Stimulated activated CD8-positive, alpha-beta memory T cell treated with anti-CD3 and anti-CD28 coated beads, Interleukin-4, amount 100 ng/mL, for 4 hours (primary cell): ENCODE measurements at places on chromosomes 7 and 10.

DNA sequence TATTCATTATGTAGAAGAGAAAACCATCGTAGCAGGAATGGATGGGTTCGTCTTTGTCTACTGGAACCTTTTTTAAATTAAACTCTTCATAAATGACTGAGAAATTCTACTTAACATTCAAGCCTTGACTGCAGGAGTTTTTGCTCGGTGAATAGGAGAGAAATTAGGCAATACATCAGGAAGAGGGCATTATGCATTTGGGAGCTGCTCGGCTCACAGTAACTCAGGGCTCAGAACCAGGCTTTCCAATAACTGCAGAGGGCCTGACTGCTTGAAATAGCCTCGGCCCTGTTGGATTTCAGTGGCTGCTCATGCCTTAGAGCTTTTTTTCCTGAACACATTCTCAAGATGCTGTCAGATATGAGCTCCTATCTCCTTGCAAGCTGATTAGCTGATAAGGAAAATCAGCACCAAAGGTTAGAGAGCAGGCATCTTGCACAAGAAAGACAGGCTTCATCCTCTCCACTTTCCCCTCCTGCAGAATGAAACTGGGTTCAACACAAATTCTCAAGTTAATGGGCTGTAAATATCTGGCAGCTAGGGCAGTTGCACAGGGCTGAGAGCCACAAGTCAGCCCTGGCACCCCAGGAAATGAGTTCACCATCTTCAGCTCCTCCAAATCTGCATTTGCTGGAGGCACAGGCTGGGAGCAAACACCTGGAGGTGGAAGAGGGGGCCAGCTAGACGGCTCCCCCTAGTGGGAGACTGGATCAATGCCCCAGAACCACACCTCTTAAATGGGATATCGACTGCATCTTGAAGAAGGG lies 24.3 kb downstream of the TECTB start:
- no peak for DNase-seq

GRCh38 chr10:81026591-81026990 lies 488.9 kb downstream of the SH2D4B start:
- no peak for DNase-seq

GRCh38 chr10:43595739-43596298 lies 10.4 kb upstream of the ZNF485 start:
- DNase-seq: no peak

- no peak for DNase-seq
Measured at GRCh38 chr7:37916017-37916672, 472 bp downstream of the SFRP4 start.

DNA sequence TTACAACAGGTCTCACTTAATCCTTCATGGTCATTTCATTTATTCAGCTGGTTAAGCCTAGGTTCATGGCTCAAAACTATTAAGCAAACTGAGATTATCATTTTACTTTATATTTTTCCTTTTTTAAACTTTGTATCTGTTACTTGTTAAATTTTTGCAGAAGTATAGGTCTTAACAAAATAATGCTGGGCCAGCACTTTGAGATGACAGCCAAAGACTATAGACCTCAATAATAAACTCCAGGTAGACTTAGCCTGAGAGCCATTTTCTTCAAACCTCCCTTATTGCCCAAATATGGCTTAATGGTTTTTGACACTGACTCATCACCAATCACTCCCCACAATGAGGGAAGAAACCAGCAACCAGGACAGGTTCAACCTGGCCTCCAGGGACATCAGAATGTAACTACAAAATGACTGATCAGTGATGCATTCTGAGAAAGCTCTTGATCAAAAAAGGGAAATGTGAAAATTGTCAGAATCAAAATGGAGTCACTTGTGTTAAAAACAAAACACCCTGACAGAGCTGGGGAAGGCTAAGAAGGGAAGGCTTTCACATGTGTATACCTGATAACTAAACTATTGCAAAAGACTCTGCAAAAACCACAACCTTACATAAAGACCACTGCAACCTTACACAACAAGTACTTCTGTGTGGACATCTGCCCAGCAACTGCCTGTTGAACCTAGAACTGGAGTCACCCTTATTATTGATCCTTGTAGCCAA lies 2.1 kb upstream of the CCDC126 start:
- no peak for DNase-seq
